NCI-H2171 (cell line): ENCODE measurements at places on chromosomes 11 and 22.

DNA sequence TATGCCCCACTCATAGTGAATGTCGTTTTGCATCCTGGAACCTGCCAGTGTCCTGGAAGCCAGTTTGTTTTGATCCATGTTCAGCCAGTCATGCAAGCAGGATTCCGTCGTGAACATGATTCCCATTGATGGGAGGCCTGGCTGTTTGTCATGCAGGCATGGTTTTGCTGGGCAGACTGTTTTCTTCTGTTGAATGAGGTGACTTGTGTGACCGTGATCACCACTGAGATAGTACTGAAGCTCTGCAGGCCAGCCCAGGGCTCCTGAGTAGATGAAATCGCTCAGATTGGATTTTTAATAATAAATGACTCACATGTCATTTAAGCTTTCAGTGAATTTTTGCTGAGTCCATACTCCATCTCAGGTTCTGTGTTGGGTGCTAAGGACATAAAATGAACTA is 117.8 kb downstream of the PDE2A start:
- no peak for DNase-seq

DNA sequence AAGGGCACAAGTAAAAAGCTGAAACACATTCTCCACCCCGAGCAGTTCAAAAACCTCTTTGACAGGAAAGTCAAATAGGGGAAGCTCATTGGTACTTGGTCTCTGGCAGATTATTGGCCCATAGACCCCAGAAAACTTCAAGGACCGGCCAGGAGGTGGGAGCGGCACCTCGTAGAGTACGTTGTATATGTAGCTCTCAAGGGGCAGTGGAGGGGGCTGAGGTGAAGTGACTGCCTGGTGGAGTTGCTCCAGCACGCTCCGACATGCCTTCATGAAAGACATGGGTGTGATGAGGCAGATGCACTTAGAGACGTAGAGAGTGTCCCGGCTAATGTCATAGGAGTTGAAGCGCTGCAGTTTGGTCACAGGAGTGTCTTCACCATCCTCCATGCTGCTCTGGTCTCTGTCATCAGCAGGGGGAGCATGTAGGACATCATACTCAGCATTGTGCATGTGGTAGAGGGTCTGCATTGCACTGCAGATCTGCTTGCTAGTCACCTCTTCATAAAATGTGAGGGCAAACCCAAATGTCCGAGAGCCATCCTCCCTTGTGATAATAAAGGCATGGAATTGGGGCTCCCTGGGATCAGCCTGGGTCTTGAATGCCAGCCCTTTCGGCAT is 61.3 kb downstream of the DENND5A start:
- DNase-seq = no peak

- DNase-seq = peak; percentile 34
These were observed 179.4 kb downstream of the CADM1 start for GRCh38 chr11:115324581-115325432.

- DNase-seq = no peak
These were observed 13.7 kb downstream of the NUP98 start for GRCh38 chr11:3783611-3784010.

GRCh38 chr11:119030029-119030328 is 698 bp downstream of the SLC37A4 start:
- no peak for DNase-seq

DNA sequence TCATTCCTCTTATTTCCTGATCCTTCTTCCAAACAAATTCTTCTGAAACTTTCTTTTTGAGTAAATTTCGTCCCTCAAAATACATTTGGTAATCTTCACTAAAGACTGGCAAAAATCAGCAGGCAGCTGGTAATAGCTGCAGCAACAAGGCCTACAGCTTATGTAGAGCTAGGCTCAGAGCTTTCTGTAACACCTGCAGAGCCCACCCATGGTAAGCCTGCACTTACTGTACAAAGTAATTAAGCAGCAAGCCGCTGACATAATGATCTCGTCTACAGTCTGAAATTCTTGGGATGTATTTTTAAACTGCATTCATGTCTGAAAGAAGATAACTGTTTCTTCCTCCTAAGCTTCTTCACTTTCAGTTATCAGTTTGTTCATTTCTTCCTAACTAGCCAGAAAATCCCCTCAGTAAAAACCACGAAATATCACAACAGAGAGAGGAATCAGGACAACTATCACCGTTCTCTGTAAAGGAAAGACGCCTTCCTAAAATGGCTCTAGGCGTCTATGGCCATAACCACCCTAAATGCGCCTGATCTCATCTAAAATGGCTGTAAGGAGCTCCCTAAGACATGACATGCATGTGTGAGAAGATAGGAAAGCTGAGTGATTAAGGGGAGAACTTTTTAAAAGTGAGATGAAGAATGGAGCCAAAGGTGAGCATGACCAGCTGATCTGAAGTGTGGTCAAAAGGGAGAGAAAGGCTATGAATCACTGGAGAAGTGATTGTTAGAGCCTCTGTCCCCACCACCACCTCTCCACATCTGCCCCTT is 56.2 kb downstream of the DENND5A start:
- DNase-seq = no peak

GRCh38 chr11:36478700-36479329 is 31.3 kb downstream of the TRAF6 start:
- DNase-seq = peak; percentile 89

DNA sequence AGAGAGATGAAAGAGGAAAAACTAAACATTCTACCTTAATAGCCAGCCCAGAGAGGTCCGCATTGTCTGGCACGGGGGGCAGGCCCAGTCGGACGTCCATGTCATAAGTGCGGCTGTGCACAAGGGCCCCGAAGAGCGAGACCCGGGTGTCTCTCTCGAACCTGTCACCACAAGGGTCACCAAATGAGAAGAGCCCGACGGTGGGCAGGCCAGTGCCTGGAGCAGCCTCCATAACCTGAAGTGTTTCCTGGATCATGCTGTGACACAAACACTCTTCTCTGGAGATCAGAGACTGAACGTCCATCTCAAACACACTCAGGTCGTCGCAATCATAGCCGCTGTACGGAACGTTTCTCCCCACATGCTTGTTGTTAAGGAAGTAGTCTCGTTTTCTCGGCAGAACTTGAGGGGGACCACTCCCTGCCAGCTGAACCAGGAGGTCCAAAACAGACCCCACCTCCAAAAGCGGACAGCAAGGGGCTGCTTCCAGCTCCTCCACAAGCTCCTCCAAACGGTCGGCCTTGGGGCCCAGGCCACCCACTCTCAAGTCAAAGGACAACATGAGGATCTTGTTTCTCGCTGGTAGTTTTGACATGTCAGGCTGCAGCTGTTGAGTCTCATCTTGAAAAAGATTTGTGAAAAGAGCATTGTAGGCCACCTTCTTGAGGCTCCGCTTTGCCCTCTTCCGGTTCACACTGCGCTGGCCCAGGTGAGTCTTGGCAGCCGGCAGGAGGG is 971 bp downstream of the TUBGCP6 start:
- no peak for DNase-seq

- no peak for DNase-seq
These were observed 154.7 kb upstream of the GUCY1A2 start for GRCh38 chr11:107172996-107173395.

- DNase-seq = no peak
These were observed 36.0 kb upstream of the CHRNA10 start for GRCh38 chr11:3707176-3707575.

GRCh38 chr11:112024178-112024772 is 933 bp upstream of the DLAT start:
- no peak for DNase-seq

GRCh38 chr11:9851366-9851765 is 187.5 kb downstream of the SWAP70 start:
- DNase-seq = no peak

DNA sequence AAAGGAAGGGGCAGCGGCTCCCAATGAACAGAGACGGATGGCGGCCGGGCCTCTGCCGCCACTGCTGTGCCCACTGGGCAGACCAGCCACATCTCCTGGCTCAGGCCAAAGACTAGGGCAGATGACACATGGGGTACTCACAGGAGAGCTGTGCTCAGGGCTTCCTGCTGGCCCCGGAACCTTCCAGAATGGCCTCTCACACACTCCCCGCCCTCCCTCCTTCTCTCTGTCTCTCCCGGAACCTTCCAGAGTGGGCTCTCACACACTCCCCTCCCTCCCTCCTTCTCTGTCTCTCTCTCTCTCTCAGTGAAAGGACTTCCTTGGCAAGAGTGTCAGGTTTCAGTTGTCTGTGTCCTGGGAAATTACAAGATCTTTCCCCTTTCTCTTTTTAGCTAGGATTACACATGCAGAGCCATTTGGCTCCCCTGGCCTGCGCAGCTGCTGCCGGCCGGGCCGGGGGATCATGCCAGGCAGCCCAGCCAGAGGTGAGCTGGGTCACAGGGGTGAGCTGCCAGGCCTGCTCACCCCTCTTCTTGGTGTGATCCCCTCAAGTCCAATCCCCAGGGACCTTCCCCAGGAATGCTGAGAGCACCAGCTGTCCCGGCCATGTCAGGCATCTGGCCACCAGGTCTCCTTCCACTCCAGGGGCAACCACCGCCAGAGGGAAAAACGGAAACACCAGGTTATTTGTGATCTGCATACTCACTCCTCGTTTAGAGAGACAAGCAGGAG is 45.3 kb upstream of the ADA2 start:
- peak; percentile 82 for DNase-seq

GRCh38 chr22:22201185-22201929 is 43.2 kb upstream of the VPREB1 start:
- peak; percentile 76 for DNase-seq

DNA sequence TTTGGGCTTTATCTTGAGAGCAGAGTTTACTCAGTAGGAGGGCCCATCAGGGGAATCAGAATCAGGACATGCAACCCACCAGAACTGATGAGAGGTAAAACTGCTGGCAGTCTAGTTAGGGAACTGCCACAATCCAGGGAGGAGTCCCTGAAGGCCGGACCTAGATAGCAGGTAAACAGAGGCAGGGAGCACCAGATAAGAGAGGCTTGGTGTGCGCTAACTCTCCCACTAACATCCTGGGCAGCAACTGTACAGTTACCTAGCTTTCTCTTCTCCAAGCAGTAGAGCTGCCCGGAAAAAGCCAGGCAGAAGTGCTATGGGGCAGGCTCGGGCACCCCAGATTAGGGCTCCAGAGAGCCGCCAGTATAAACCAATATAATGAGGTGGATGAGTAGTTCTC is 865 bp upstream of the AMOTL1 start:
- DNase-seq = no peak

- DNase-seq = no peak
These were observed 493.3 kb downstream of the BRD1 start for GRCh38 chr22:49334449-49334789.

GRCh38 chr11:12762278-12762677 is 88.1 kb downstream of the TEAD1 start:
- DNase-seq = no peak

GRCh38 chr22:22156716-22157347 is 87.8 kb upstream of the VPREB1 start:
- DNase-seq = peak; percentile 75

DNA sequence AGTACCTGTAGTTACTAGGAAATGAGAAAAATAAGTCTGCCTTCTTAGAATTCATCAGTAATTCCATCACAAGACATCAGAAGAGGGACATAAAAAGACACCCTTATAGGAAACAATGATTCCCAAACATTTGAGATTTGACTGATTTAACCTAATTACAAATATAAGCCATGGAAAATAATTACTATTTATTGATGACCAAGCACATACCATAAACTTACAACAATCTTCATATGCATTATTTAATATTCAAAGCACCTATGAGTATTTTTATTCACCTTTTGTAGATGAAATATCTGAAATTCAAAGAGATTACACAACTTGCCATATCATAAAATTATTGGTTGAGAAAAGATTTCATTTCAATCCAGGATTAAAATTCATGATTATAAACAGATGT is 14.6 kb upstream of the OR52D1 start:
- DNase-seq = no peak

- DNase-seq = no peak
These were observed 190.7 kb downstream of the ST3GAL4 start for GRCh38 chr11:126546191-126546590.

- no peak for DNase-seq
These were observed 9.5 kb downstream of the GRK2 start for GRCh38 chr11:67275606-67276409.

DNA sequence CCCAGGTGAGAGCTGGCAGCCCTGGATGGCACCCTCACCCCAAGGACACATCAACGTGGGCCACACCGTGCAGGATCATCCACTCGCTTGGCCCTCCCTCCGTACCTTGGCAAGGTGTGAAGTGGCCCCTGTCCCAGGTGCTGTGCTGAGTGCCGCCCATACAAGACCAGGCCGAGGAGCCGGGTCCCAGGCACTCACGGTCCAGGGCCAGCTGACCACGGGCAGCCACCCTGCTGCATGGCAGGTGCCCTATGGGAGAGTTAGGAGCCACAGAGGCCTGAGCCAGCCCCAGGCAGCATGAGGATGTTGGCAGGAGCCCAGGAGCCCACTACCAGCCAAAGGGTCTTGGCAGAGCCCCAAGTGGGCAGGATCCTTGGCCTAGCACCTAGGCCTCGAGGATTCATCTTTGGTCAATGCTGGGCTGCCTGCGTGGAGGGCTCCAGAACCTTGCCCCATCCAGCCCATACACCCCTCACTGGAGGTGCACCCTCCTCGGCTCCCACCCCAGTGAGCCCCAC is 19.6 kb downstream of the RTN4R start:
- DNase-seq = no peak

- DNase-seq = no peak
These were observed 45.3 kb upstream of the WNT11 start for GRCh38 chr11:76251576-76251975.

DNA sequence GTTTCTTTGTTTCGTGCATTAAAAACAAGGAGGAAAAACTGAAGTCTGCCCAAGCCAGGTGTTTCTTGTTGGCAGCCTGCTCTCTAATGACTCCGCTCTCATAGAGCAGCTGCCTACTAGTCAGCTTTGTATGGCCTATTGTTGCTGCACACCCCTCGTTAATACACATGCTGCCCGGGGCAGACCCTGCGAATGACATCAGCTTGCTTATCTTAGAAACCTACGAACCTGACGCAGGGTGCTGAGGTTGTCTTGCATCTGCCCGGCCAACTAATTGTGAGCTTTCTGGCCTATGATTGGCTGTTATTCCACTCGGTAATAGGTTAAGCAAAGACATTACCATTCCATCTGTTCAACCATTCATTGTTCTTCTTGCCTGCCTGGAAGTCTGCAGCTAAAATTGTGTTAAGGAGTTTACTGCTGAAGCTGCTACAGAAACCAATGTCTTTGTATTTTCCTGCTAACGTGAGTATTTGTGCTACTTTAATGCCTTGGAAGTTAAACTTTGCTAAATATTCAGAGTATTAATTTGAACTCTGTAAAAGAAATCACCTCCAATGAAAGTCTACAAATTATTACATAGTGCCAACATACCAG is 37.5 kb downstream of the ZC3H12C start:
- peak; percentile 96 for DNase-seq

DNA sequence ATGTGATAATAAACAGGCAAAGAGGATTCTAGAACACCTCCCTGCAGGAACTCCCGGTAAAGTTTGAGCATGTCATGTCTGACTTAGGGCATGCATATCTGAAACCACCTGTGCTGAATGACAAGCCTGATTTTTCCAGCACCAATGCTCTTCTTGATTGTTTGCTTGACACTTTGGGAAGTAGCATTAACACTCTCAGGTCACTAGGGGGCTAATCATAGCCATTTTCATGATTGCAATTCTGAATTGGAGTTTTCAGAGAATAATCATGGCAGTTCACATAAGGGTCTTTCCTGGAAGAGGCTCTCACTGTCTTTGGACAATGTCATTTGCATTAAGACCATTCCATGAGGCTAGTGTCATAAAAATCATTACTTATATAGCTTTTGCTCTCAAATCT is 234.4 kb upstream of the MTNR1B start:
- DNase-seq = no peak
